ENCODE measurements at places on chromosomes 5 and 9.
A peak's percentile ranks its signal among the peaks of the same experiment; 100 is the strongest.

GRCh38 chr5:124740071-124740470 is 6.4 kb downstream of the ZNF608 start:
- DNase-seq: no peak

DNA sequence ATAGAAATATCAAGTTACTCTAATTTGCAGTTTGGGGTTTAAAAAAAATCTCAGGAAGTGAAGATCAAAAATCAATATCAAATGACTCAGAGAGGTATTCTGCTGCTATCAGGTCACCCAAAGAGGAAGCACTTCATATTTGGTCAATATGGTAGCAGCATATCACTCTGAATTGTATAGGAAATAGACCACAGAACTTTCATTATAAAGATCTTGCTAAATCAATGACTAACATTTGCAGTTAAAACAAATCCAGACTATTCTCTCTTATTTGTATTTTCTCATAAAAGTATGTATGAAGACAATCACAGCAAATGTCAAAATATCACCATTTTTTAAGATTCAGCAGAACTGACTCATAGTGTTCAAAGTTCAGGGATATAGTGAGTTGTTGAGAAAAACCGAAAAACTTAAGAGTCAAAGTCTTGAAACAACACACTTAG is 105.8 kb upstream of the PCSK1 start:
- peak; percentile 68 for DNase-seq

GRCh38 chr5:175493726-175494125 is 15.4 kb downstream of the SFXN1 start:
- DNase-seq: no peak

- peak; percentile 76 for DNase-seq
Measured at GRCh38 chr5:59525957-59526356, 367.6 kb downstream of the PDE4D start.

GRCh38 chr5:146051678-146052077 is 53.7 kb downstream of the PLAC8L1 start:
- DNase-seq: peak; percentile 38

DNA sequence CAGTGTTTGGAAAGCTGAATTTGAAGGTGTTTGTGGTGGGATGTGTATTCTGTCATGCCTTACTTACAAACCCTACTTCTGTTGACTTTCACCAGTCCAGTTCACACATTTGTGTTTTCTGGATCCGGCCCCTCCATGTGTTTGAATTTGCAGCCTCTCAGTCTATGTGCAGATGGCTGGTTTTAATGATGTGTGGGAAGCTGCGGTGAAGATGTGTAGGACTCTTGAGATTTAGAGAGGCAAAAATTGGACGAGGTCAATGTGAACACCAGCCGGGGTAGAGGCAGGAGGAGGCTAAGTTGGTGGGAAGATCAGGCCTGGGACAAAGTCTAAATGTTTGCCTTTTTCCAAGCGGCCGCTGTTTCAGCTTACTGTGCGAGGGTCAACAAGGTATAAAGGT is 115.4 kb upstream of the KLF9 start:
- DNase-seq: peak; percentile 44

- DNase-seq: peak; percentile 34
Measured at GRCh38 chr5:17216974-17217492, 398 bp upstream of the BASP1 start.

- DNase-seq: no peak
Measured at GRCh38 chr5:1883120-1883924, 597 bp upstream of the IRX4 start.

DNA sequence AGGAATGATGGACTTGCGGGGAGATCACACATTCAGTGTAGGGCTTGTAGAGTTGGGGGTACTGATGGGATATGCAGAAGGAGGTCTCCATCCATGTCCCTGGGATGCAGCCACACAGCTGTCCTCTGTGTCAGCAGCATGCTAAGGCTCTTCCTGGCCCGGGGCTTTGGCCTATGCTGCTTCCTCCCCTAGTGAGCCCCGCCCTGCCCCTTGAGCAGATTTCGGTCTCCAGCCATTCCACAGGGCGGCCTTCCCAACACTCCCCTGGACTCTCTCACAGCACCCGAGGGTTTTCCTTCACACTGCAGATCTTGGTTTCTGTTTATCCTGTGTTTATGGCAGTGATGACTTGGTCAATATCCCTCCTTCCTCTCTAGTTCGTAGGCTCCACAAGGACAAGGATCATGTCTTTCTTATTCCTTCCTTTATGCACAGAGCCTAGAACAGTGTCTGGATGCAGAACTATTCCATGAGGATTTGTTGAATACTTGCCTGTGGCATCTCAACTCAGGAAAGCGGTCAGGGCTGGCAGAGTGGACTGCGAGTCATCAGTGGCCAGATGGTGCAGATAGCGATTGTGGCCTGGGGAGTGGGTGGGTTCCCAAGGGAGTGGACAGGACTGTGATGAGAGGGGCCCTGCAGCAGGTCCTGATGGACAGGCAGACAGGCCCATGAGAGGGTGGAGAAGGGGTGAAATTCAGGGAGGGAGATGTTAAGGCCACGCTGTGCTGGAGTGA is 114.2 kb downstream of the RGS3 start:
- DNase-seq: peak; percentile 79

GRCh38 chr5:173645437-173645807 is 29.0 kb upstream of the BOD1 start:
- DNase-seq: no peak

- DNase-seq: peak; percentile 46
Measured at GRCh38 chr9:4666042-4666699, at the start of gene SPATA6L. Gene SPATA6L (minus strand): TSS chr9:4666480. CDS start chr9:4666250, 230 bp downstream.

Measured in fibroblast of mammary gland (primary cell).